Activated effector memory CD4-positive, alpha-beta T cell treated with anti-CD3 and anti-CD28 coated beads, Interleukin-2, amount 50 U/mL, for 16 hours (primary cell): ENCODE measurements at places on chromosomes 3 and 15.

- no peak for DNase-seq
Observed at GRCh38 chr3:62965311-62965710, 90.1 kb upstream of the CADPS start.

DNA sequence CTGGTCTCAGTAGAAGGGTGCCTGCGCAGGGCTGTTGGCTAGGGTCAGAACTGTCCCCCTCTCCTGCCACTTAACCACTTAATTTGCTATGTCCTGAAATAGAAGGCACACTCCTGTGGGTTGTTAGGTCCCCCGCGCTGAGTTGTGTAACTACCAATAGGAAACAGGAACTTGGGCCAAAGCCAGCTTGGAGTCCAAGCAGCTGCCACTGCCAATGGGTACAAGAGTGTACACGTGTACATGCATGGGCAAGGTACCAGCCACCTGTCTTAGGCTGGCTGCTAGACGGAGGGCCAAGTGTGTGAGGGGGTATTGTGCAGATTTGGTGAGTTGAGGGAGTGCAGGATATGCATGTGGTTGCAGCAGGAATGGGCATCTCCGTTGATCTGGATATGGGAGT is 29.7 kb upstream of the POLG start:
- DNase-seq, result no peak

GRCh38 chr3:6079561-6080179 is 781.2 kb upstream of the GRM7 start:
- no peak for DNase-seq

GRCh38 chr3:53845103-53845880 is 927 bp downstream of the CHDH start:
- no peak for DNase-seq

DNA sequence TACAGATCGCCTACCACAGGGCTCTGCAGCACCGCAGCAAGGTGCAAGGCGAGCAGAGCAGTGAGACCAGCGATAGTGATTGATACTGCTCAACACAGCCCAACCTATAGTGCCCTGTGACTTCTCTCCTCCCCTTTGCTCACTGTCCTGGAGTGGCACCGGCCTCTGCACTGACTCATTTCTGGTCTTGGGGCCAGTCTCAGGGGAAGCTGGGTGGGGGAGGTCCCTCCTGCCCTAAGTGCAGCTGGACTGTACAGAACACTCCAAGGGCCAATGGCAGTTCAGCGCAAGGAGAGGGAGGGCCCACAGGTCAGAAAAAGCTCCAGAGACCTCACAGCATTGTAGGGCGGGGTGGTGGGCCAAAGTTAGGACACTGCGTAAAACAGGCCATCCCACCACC is 2.5 kb upstream of the OGG1 start:
- DNase-seq, result no peak

DNA sequence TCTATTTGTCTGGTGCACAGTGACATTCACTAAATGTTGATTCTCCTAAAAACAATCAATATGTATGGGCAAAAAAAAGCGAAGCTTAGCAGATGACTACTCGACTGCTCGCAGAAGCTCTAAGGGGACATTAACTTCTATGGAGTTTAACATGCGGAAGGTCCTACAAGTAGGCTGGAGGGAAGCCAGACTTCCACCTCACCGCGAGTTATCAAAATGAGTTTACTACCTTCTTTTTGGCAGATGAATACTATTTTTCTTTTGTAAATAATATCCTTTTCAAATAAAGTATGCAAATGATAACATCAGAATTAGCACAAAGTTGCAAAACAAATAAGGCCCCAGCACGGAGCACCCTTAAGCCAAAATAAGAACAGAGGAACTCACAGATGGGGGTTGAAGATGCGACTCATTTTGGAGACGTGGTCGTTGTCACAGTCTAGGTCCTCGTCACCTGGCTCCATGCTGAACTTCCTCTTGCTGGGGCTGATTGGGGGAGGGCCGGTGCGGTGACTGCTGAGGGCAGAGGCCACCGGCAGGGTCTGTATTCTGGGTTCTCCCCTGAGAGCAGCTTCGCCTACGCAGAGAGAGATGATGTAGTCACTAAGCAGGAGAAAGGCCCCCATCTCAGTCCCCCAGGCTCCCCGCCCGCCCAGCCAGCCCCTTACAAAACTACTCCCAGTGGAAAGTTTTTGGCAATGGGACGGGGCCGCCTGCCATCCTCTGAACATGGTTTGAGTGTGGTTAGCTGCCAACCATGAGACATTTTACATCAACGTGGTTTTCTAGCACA is 42.1 kb downstream of the VGLL4 start:
- DNase-seq, result no peak

DNA sequence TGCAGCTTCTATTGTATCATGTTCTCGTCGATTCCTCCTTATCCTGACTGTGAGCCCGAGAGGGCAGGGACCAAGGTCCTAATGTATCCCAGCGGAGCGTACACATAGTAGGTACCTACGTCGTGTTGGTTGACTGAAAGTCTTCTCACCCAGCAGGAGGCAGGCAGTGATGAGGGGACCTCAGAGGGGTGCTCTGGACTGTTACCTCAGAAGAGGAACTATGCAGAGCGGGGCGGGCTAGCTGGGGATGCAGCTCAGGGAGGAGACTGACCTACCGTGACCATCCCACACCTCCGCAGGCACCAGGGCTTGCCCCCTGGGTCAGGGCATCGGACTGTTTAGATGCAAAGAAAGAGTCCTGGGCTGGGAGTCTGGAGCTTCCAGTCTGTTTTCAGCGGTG is 11.4 kb downstream of the CHAC1 start:
- DNase-seq, result no peak

GRCh38 chr3:139561959-139562676 is 22.6 kb upstream of the RBP1 start:
- no peak for DNase-seq

- peak; percentile 84 for DNase-seq
Observed at GRCh38 chr15:45179221-45179985, 8.4 kb downstream of the SHF start.

GRCh38 chr3:37863949-37864822 is 2.5 kb downstream of the CTDSPL start:
- no peak for DNase-seq

DNA sequence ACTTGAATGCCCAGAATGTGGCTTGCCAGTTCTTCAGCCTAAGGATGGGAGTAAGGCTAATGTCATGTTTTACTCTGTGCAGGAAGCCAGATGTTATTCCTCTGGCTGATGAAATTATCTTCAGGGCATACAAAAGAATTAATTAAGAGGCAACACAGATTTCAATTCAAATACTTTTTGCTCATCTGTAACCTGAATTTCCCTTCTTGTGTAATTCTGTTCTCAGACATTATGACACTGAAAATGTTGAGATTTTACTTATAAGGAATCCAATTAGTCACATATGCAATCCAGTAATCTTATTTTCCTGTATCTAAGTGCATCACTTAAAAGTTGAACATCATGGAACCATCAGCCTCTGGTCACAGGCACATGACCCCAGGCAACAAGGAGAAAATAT is 136.5 kb downstream of the CPNE4 start:
- DNase-seq, result no peak

DNA sequence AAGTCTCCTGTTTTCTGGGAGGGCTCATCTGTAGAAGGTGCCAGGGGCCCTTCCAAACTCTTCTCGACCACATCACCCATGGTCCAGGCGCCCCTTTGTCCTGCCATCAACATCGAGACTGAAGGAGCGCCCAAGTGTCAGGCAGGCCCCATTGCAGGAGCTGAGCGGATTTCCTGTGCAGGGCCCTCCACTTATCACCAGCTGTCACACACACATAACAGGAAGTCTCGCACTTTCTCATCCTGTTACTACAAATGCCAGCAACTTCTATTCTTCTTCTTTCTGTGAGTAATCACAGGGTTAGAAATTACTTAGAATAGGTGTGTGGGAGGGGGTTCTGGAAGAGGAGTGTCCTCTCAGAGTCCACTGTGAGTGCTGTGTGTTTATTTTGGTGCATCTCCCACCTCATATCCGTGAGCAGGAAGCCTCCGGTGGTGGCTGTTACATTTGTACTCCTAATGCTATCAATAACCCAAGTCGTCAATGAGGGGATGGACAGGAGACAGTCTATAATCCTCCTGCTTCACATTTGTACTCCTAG is at the start of gene KLHL6:
Gene KLHL6, minus strand, starts transcription at position 166 of the 541 bp plus-strand sequence. Its CDS starts 53 bp downstream, at position 113.
- peak; percentile 90 for DNase-seq

DNA sequence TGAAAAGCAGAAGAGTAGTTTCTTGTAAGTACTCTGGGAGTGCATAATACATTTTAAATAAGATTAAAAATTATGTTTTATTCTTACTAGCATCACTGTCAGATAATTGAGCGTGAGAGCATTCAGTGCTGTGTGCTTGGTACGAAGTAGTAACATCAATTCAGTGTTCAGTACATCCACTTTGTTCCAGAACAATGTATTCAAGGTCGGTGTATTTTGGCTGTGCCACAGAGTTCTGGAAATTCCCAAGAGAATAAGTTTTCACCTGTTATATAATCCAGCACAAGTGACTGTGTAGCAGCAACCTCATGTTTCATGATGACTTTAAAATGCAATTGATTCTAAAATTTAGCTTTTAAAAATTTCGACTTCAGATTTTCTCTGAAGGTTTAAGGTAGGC is 130.6 kb downstream of the IGF1R start:
- DNase-seq, result no peak

DNA sequence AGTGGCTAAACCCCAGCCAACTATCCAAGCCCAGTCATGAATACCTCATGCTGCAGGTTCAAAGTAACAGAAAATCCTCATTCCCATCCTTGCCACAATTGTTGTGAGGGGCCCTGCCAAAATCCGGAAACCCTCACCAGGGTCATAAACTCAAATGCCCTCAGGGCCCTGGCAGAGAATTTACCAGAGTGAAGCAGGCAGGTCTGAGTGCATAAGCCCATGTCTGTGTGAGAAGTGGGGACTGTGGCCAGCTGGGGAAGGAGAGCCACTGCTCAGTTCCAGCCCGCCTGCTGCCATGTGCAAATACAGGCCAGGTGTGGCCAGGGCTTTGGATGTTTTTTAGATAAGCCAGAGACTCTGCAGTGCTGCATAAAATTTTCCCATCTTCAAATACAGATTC is 7.0 kb downstream of the CEP152 start:
- DNase-seq, result no peak

GRCh38 chr3:168088106-168088720 is 7.5 kb downstream of the GOLIM4 start:
- no peak for DNase-seq

DNA sequence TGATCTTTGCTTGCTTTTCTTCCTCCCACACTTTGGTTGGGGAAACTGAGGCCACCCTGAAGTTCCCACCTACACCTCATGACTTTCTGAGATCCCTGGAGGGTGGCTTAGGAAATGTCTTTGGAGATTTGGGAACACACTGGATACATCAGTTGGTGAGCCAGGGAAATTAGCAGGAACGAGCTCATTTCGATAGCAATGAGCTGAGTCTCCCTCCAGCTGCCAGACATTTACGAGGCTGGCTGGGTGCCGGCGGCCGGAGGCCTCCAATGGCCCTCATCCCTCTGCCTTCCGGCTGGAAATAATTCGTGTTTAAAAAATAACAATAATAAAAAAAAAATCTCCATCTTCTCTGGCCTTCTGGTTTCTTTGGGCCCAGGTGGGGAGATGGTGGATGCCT is 38.8 kb downstream of the SMAD6 start:
- DNase-seq, result no peak

GRCh38 chr3:176896640-176897039 is 300.6 kb downstream of the TBL1XR1 start:
- DNase-seq, result no peak

GRCh38 chr3:111534701-111535100 is 7.3 kb upstream of the CD96 start:
- DNase-seq, result no peak
